Kidney capillary endothelial cell (primary cell): ENCODE measurements at places on chromosomes 7 and 10.

GRCh38 chr7:5620459-5620881 is 161.0 kb downstream of the RNF216 start:
- no peak for DNase-seq

GRCh38 chr7:105649727-105650381 is 68.6 kb upstream of the EFCAB10 start:
- DNase-seq = no peak

- DNase-seq = no peak
Measured at GRCh38 chr10:31999070-31999660, 57.1 kb downstream of the KIF5B start.

- no peak for DNase-seq
Measured at GRCh38 chr7:5646846-5647245, 134.6 kb downstream of the RNF216 start.

GRCh38 chr7:127908430-127909258 is 122.6 kb downstream of the LRRC4 start:
- no peak for DNase-seq

GRCh38 chr10:89481662-89482061 is 53.7 kb downstream of the SLC16A12 start:
- no peak for DNase-seq

DNA sequence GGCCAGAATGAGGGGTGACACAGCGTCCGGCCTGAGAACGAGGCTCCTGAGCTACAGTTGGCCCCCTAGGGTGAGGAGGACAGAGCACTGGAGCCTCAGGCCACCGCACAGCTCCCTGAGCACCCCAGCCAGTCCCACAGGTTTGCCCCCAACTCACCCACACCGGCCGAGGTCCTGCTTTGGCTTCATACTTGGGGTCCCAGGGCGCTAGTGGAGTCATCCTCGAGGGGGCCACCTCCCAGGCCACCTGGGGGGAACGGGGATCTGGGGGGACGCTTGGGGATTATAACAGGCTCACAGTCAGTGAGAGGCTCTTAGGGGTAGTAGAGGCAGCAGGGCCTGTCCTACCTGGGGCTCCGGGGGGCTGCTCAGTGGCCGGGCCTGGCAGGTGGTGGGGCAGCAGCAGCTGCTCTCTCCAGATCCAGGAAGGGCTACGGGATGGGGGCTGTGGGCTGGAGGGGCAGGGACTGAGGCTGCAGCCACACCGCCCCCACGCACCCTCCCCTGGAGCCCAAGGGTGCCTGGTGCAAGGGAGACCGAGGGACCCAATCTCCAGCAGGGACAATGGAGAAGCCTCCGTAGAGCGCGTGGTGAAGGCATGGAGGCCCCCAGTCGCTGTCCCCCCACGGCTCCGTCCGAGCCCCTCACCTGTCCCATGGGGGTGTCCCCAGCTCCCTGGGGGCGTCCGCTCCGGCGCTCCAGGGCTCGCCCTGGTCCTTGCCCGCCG is 588 bp downstream of the SAP25 start:
- DNase-seq = no peak

- DNase-seq = peak; percentile 10
Measured at GRCh38 chr10:49550563-49550962, 11.6 kb upstream of the ERCC6 start.

GRCh38 chr10:69327463-69328379 is 49.4 kb downstream of the HK1 start:
- peak; percentile 76 for DNase-seq

GRCh38 chr7:33039257-33039902 is 23.2 kb downstream of the NT5C3A start:
- no peak for DNase-seq

DNA sequence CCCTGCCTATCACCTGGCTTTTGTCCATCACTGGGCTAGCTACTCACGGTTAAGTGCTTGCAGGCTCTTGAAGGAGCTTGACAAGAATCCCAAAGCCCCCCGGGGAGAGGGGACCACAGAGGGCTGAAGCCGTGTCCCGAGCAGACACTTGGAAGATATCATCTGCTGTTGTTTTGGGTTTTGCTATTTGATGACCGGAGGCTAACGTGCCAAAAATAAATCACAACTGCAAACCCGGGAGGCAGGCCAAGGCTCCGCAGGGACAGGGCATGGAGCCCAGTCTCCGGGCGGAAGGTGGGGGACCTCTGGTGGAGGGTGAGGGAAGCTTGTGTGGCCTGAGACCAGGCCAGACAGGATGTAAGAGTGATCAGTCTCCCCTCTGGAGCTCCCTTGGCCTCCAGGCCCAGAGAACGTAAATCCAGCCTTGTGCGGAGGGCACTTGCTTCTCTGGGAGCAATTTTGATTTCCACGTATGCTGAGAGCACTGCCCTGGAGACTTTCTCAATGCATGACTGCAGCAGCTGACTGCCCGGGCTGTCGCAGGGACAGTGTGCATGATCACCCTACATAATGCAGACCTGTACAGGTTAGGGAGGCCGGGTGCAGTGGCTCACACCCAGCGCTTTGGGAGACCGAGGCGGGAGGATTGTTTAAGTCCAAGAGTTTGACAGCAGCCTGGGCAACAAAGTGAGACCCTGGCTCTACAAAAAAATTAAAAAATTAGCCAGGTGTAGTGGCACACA is at the start of gene PHKG1:
PHKG1 (minus strand) TSS at position 164 of the 743 bp plus-strand sequence. CDS start 4,011 bp downstream, outside the sequence.
- peak; percentile 53 for DNase-seq
